Lower leg skin (tissue), 4 donors: ENCODE measurements at places on chromosomes 3 and 15.

- DNase-seq = no peak
Observed at GRCh38 chr3:28989646-28990089, 291.2 kb upstream of the RBMS3 start.

- DNase-seq = peak; percentile 47
Observed at GRCh38 chr3:46097691-46098241, 70.5 kb upstream of the XCR1 start.

DNA sequence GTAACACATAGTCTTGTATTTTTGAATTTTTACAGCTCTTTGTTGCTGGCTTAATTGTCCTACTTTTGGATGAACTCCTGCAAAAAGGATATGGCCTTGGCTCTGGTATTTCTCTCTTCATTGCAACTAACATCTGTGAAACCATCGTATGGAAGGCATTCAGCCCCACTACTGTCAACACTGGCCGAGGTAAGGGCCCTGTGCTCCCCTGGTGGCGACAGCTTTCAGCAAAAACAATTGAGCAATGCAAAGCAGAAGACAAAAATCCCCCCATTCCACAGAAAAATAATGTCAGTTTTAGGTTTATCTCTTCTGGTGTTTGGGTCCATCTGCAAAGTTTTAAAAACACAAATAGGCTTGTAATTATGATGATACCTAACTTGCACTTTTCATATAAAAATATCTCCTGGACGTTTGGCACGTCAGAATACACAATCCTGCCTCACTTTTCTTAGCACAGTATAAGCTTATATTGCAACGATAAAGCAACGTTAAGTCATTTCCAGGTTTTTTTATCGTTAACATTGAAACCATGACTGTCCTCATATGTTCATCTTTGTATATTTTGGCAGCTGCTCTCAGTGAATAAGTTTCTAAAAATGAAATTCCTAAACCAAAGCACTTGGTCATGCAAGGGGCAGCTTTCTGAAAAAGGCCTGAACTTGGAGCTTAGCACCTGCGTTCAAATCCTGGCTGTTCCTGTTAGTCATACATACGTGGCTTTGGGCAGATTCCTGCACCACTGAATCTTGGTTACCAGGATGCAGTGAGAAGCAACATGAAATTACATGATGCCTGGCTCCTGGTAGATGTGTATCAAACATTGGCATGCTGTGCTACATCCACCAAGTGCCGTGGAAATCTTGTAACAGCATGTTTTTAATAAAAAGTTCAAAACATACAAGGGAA, 8.5 kb downstream of the SEC61A1 start:
- no peak for DNase-seq

DNA sequence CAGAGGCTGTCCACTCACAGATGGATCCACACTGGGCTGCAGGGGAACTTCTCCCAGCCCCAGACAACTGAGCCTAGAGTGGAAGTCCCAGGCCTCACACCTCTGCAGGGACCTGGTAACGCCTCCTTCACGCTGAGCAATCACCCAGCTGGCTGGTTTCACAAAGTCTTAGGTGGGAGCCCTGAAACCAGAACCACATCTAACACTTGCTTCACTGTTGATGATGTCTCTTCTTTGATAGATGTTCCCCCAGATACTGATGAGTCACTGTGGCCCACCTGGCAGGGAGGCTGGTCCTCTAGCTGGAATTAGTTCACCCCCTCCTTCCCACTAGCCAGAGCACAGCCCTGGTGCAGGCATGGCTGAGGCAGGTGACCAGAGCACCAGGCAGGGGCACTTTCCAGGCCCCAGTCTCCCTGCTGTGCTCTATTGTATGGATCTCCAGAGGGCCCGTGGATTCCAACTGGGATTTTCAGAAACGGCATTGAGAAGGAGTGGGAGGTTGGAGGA, 33.5 kb downstream of the MYL3 start:
- no peak for DNase-seq

GRCh38 chr15:100517846-100518245, 10.9 kb downstream of the CERS3 start:
- DNase-seq = no peak

DNA sequence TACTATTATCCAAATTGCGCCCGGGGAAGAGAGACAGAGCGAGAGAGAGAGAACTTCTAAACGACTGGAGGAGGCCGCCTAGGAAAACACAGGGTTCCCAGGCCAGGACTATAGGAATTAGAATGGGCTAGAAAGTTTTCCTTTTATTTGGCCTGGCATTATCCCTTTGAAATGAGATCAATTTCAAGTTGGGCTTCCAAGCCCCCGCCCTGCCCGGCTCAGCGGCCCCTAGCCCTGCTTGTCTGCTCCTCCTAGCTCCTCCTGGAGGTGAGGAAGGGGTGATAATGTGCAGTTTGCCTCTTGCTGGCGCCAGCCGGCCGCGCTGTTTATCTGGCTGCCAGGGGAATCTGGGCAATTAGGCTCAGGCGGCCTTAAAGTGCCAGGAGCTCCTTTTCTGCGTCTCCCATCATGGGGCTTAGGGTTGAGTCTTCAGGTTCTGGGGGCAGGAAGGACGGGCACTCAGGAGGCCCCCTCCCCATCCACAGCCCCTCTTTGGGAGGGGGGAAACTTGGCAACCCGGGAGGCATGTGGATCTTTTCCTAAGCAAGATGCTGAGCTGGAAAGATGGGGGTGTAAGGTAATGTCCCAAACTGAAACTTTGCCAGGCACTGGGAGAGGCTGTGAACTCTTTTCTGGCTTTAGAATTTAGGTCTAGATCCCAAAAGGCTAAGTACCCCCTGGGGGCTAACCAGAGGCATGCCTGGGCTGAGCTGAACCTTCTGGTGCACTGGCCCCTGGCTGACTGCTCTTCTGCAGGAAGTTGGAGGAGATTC, 5.5 kb downstream of the SMAD6 start:
- no peak for DNase-seq

DNA sequence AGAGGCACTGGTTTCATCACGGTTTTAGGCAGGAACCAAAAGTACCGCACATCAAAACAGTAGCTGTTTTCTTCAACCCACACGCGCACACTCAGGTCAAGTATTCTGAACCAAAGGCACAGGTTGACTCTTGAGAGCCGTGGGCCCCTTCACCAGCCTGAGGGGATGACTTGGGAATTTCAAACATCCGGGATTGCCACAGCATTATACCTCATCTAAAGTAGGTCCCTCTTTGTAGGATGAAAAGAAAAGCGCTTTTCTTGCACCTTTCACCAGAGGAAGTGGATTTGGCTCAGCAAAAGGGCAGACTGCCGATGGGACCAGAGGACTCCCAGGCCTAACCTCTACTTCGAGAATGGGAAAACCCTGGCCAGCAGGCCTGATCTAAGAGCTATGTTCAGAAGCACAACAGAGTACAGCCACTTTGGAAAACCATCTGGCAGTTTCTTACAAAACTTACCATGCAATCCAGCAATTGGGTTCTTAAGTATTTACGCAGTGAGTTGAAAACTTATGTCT, 88.2 kb upstream of the PROK2 start:
- no peak for DNase-seq

DNA sequence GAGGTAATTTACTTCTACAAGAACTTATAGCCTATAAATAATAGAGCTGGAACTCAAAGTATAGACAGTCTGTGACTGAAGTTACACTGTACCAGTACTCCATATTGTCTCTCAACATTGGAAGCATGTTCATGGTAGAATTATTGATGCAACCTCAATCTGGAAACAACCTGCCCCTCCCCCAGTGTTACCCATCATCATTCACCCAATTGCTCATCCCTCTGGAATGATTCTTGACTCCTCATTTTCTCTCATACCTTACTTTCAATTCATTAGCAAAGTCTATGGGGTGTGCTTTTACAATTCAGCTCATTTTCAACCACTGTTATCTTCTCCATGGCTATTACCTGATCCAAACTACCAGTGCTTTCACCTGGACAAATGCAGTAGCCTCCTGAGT, 151.7 kb downstream of the CPNE4 start:
- DNase-seq = no peak

DNA sequence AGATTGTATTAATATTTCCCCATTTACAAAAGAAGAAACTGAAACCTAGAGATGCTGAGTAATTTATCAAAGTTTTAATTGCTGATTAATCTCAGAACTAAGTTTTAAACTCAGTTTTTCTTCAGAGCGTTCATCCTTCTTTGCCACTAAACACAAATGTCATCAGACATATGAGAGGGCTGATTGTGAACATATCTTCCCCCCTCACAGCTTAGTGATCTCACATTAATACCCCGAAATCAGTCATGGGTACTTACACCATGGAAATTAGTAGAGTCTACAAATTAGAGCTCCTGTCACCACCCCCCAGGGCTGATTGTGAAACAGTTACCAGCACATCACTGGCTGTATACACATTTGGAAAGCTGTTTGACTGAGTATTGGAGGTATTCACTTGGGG, 189.3 kb upstream of the SGO1 start:
- DNase-seq = no peak

- DNase-seq = no peak
Observed at GRCh38 chr15:31230630-31231485, 95.8 kb upstream of the KLF13 start.

DNA sequence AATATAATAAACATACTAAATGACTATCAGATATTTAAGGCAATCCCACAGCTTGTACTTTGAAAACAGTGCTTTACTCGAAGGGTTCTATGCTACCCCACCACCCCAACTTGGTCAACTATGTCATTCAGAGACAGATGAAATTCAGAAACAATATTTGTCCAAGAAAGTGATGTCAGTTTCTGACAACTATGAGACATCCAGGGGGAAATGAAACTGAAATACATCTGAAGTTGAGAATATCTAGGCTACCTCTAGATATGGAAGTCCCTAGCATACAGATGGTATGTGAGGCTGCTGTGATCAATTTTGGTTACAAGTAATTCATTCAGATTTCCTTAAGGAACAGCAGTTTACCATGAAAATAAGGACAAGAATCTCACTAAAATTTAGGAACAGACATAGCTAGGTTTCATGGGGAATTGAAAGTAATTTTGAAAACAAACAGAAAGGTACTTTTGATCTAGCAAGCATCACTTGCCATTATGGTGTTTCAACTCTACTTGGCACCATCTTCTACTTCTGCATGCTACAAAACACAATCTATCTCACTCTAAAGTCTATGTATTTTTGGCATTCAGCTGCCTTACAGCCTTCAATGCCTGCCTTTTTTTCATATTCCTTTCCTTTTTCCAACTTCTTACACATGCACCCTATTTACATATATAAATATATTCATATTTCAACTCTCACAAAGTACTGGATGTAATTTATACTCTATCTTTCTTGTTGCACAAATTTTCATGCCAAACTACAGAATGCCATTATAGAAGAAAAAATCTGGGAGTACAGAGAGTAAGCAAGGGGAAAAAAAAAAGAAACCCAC, 21.7 kb downstream of the ATG3 start:
- DNase-seq = no peak

- DNase-seq = no peak
Observed at GRCh38 chr3:31895471-31895870, 85.6 kb downstream of the OSBPL10 start.

DNA sequence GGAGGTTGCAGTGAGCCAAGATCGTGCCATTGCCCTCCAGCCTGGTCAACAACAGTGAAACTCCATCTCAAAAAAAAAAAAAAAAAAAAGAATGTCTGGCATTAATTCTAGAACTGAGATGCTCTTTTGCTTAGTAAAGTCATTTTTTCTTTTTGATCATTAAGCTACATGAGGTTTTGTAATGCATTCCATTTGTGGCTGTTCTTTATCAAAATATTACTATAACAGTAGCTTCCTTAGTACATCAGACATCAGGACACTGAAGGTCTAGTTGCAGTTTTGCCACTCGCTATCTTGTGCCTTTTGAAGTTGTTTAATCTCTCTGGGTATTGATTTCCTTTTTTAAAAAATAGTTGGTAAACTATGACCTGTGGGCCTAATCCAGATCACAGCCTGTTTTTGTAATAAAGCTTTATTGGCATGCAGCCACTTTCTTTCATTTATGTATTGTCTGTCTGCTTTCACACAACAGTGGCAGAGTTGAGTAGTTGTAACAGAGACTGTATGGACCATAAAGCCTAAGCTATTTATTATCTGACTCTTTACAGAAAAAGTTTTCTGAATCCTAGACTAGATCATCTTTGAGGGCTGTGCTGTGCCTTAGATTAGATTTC, 76.6 kb downstream of the SLC25A26 start:
- no peak for DNase-seq

GRCh38 chr15:50277370-50277769, 11.8 kb upstream of the HDC start:
- no peak for DNase-seq

DNA sequence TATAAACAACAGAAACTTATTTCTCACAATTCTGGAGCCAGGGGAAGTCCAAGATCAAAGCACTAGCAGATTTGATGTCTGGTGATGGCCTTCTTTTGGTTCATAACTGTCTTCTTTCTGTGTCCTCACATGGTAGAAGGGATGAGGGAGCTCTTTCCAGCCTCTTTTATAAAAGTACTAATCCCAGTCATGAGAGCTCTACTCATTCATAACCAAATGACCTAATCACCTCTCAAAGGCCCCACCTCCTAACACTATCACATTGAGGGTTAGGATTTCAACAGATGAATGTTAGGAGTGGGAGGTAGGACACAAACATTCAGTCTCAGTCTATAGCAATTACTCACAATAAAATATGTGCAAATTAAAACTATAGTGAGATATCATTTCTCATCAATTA, 50.1 kb upstream of the UBE2E2 start:
- DNase-seq = no peak

GRCh38 chr15:39426552-39427532, 154.0 kb upstream of the THBS1 start:
- peak; percentile 53 for DNase-seq

DNA sequence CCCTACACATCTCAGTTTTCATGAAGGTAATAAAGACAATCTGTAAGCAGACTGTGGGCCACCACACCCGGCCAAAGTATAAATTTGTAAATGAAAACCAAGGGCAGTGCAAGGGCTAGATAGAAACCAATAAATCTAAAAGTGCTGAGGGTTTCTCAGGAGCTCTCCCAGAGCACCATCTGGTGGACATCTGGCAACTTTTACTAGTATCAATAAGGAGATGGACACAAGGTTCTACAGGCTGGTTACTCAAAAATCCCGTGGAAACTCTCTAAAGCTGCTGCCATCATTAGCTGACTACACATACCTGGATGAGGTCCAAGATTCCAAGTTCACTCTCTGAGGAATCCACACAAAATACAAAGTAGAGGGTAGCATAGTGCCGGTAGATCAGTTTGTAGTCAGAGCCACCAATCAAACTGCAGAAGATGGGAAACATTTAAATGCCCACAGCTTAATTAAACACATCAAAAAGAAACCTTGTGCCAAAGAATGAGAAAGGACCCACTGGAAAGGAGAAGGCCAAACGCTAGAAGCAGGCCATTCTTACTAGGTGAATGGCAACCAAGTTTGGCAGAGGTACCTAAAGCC, 5.5 kb downstream of the AP3S2 start:
- DNase-seq = no peak

DNA sequence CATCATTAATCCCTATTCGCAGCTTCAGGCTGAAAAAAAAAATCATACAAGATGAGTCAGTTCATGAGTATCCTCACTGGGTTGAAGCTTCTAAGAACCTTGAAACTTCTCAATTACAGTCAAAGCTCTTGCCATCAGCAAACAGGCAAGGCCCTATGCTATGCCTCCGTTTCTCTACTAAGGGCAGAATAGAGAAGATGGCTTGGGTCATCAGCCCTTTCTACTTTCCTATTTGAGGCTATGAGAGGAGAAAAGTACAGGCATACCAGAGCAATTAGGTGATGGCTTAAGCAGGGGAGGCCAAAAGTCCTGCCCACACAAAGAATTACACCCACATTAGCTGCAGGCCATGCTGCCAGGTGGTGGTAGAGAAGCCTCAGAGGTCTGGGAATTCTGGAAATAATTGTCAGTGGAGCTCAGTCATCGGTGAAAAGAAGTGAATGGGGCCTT, 89.0 kb downstream of the MRPL46 start:
- DNase-seq = no peak
